ENCODE measurements at places on chromosomes 6 and 20.
A peak's percentile ranks its signal among the peaks of the same experiment; 100 is the strongest.

DNA sequence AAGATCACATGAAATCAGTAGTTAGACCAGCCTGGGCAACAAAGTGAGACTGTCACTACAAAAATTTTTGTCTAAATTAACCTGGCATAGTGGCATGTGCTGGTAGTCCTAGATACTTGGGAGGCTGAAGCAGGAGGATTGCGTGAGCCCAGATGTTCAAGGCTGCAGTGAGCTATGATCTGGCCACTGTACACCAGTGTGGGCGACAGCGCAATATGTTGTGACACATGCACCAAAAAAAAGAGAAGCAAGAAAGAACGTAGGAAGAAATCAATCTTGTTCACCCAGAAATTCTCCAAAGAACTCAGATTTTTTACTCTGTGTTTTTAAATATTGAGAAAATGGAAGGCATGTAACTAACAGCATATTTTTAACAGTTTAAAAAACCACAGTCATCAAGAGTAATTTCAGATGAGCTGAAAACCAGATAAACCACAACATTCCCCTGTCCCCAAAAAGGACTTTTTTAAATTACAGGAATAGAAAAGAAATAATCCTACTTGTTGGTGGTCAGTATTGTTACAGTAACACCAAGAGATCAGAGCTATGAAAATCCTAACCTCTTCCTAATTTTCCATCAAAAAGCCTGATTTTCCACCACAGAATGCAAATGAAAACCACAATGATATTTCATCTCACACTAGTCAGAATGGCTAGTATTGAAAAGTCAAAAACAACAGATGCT lies 240.2 kb downstream of the KHDC1L start:
- DNase-seq = no peak

DNA sequence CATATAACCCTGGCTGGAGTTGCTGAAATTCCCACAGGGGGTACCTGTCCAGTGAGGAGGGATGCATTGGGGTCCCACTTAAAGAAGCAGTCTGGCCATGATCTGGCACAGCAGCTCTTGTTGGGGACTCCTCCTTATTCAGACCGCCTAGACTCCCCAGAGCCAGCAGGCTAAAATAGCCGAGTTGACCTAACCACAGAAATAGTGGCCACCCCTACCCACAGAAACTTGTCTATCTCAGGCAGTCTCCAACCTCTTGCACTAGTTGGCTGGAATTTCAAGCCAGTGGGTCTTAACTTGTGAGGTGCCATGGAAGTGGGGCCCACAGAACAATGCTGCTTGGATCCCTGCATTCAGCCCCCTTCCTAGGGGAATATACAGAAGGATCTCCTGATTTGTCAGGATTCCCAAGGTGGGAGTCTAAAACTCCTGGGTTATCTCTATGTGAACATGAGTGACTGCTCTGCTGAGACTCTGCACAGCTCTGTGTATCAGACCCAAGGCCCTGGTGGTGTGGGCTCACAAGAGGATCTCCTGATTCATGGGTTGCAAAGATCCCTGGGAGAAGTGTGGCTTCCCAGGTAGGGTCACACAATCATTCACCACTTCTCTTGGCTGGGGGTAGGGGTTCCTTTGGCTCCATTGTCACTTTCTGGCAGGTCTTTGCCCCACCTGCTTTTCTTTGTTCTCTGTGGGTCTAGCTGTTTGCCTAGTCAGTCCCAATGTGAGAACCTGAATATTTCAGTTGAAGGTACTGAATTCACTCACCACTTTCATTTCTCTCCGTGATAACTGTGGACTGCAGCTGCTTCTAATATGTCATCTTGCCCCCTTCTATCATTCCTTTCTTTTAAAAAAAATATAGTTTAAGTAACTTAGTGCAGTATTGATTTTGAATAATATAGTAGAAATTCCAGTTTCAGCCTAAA lies 65.5 kb upstream of the CLVS2 start:
- no peak for DNase-seq

GRCh38 chr6:34571388-34571787 lies 15.3 kb upstream of the SPDEF start:
- no peak for DNase-seq

DNA sequence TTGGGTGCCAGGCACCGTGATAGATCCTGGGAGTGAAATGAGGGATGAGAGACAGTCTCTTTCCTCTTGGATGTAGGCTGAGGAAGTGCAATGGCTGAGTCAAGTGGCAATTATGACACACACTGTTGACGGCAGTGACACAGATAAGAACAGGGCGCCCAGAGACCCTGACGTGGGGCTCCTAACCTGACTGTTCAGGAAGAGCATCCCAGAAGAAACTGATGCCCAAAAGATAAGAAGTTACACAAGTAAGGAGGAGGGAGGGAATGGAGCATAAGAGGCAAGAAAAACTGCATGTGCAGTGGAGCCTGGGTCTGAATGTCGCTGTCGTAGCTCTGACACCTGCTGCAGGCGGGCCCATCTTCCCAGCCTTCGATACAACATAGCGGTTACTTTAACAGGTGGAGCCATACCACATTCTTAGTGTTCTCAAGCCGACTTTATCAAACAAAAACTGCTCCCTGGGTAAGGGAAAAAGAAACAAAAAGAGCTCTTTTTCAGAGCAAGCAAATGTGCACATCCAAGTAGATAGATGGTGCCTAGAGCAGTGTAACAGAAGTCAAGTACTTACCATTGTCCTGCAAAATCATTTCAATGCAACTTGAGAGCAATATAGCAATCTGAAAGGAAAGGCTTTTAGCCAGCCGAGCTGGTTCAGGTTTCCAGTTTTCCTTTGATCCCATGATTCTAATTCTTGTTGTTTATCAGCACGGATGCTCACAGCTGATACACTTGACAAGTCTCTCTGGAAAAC lies 463.9 kb upstream of the JARID2 start:
- DNase-seq = peak; percentile 4

DNA sequence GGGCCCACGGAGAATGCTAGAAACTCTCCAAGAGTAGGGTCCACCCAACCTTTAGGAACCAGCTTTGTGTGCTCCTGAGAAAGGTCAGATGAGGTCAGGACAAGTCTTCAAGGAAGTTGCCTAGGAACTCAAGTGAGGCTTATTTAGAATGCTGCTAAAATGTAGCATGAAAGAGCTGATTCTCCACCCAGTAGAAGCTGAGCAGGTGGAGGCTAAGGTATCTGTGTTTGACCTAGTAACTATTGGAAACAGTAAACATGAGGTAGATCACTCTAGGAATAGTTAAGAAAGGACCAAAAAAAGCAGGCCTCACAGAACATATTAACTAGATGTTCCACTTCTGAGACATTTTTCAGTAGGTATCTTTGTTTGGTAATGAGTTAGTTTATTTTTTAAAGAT lies 13.9 kb downstream of the CEP43 start:
- peak; percentile 6 for DNase-seq

- DNase-seq = no peak
These were observed 51.7 kb downstream of the CHMP4B start for GRCh38 chr20:33862709-33863403.

DNA sequence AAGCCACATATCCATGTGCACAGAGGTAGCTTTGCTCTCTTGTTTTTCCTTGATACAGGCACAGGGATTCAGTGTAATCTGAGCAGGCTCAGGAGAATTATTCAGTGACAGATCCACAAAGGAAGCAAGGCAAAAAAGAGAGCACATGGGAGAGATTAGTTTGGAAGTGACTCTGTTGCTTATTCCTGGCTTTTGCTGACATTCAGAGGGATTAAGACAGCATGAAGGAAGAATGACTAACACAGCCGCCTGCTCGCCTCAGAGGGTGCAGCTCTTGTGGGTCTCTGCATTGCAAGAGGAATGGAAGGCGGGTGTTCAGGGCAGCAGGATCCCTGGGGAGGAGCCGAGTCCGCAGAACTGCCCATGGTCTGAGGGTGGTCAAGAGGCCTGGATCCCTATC lies 203.4 kb upstream of the KCNQ5 start:
- DNase-seq = no peak

All from NCI-H774 (cell line).